ENCODE measurements at places on chromosomes 12 and 14.

GRCh38 chr14:33376510-33376909 is 437.8 kb downstream of the NPAS3 start:
- DNase-seq = no peak

DNA sequence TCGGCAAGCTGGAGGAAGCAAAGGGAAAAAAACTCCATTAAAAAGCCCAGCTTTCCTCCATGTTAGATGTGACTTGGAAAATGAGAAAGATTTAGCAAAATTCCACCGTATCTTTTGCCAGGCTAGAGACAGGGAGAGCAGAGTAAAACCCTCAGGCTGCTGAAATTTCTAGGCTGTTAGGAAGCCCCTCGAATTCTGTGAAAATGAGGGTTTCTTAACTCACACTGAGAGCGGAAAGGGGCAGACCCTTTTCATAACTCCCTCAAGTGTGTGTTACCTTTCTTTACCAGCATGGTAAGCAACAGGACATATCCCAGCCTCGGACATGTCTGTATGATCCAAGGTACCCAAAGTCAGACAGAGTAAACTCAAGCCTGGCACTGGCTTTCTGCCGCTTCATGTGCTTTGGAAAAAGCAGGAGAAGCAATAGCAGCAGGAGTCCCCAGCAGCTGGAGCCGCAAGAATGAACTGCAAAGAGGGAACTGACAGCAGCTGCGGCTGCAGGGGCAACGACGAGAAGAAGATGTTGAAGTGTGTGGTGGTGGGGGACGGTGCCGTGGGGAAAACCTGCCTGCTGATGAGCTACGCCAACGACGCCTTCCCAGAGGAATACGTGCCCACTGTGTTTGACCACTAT is at the start of gene RHOJ:
Gene RHOJ, plus strand, starts transcription at position 37 of the 637 bp plus-strand sequence. Its CDS starts 427 bp downstream, at position 464.
- DNase-seq = no peak

GRCh38 chr12:74490390-74491064 is 47.1 kb upstream of the ATXN7L3B start:
- DNase-seq = no peak

DNA sequence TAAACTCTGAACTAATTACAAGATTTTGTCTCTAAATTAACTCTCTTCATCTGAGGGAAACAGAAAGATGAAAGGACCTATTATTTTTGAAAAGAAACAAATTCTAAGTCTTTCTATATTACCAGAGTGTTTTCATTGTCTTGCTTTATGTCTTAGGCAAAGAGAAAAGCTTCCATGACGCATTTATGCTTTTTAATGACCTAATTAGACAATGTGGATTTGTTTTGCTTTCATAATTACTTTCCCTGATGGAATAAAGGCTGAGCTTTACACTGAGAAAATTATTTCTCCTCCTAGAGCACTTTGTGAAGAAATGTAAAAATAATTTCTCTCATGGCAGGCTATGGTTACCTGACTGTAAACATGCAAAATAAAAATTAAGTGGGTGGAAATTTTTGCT is 138.0 kb upstream of the SLCO1C1 start:
- no peak for DNase-seq

DNA sequence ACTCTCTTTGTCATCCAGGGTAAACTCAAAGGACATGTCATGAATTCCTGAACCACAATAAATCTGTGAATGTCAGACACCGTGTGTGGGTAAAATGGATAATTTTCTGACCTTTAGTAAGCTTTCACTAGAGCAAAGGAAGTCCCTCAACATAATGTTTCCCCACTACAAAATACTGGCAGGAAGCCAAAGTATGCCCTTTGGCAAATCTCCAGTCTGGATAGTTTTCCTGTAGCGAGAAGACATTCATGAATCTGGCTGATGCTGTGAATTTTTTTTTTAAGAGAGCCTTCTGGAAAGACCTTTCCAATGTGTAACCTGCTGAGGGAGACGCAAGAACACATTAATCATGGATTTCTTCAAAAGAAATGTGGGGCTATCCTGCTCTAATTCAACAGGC is 389.6 kb upstream of the DDHD1 start:
- no peak for DNase-seq

DNA sequence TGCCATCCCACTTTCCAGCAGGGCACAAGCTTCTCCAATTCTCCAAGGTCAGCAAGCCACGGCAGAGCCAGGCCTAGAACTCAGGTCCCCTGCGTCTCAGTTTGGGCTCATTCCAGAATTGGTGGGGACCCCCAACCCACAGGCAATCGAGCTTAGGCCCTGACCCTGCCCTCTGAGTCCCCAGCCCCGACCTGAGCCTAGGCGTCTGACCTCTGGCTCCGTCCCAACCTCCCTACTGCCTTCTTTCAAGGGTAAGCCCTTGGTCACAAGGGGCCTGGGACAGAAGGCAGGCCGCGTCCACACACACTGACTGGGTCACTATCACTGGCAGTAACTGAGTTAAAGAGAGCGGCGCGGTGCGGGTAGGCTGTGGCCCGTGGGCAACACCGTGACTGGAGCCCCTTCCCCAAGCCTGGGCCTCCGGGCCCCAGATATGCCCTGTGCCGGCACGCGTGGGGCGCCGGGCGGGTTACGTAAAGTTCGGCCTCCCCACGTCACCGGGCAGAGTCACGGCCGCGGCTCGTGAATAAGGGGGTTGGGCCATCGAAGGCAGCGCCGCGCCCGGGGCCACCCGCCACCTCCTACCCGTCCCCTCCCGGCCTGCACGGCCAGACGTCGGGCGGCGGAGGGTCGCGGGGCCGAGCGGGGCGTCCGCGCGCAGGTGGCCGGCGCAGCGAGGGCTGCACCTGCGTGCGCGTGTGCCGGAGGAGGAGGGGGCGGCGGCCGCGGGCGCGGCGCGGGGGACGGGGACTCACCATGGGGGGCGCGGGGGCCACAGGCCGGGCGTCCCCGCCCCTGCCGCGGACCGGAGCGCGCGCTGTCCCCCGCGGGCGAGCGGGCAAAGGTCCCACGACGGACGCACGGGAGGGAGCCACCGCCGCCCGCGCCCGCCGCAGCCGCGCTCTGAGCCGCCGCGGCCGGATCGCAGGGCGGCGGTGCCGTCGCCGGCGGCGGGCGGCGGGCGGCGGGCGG is 516 bp downstream of the ANKRD9 start:
- DNase-seq = peak; percentile 21

DNA sequence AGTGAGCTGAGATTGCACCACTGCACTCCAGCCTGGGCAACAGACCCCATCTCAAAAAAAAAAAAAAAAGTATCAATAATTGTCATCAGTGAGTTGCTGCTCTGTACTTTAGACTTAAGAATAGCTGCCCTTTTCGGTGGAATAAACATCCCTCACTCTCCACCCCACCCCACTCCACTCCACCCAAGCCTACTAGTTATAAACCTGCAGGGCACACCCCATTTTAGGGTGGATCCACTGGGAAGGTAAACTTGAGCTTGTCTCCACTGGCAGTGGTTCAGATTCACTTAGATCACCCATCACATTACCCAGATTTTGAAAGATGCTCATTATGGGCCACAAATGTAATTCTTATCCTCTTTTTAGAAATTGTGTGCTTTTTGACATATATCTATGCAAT is 106.4 kb downstream of the GPR135 start:
- no peak for DNase-seq

DNA sequence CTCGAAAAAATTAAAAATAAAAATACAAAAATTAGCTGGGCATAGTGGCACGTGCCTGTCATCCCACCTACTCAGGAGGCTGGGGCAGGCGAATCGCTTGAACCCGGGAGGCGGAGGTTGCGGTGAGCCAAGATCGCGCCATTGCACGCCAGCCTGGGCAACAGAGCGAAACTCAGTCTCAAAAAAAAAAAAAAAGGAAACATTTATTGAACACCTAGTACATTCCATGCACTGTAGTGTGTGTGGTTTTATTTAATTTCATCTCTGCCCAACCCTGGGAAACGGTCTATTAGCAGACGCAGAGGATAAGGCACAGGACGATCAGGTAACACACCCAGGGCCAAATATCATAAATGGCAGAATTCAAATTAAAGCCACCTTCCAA is 35.8 kb upstream of the SINHCAF start:
- no peak for DNase-seq

DNA sequence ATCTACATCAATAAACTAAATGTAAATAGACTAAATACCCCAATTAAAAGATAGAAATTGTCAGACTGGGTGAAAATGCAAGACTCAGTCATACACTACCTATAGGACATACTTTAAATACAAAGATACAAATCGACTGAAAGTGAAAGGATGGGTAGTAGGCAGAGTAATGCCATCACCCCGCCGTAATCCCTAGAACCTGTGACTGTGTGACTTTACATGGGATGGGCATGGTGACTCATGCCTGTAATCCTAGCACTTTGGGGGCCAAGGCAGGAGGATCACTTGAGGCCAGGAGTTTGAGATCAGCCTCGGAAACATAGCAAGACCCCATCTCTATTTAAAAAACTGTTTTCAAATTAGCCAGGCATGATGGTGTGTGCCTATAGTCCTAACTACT is 2.6 kb upstream of the EVL start:
- DNase-seq = no peak

GRCh38 chr12:20374795-20375194 is 6.5 kb downstream of the PDE3A start:
- DNase-seq = no peak

GRCh38 chr14:94850309-94851211 is 80.6 kb upstream of the GSC start:
- DNase-seq = no peak

- no peak for DNase-seq
These were observed 1.3 kb downstream of the CHGA start for GRCh38 chr14:92924247-92924646.

- DNase-seq = no peak
These were observed 108.0 kb downstream of the KITLG start for GRCh38 chr12:88472248-88472647.

DNA sequence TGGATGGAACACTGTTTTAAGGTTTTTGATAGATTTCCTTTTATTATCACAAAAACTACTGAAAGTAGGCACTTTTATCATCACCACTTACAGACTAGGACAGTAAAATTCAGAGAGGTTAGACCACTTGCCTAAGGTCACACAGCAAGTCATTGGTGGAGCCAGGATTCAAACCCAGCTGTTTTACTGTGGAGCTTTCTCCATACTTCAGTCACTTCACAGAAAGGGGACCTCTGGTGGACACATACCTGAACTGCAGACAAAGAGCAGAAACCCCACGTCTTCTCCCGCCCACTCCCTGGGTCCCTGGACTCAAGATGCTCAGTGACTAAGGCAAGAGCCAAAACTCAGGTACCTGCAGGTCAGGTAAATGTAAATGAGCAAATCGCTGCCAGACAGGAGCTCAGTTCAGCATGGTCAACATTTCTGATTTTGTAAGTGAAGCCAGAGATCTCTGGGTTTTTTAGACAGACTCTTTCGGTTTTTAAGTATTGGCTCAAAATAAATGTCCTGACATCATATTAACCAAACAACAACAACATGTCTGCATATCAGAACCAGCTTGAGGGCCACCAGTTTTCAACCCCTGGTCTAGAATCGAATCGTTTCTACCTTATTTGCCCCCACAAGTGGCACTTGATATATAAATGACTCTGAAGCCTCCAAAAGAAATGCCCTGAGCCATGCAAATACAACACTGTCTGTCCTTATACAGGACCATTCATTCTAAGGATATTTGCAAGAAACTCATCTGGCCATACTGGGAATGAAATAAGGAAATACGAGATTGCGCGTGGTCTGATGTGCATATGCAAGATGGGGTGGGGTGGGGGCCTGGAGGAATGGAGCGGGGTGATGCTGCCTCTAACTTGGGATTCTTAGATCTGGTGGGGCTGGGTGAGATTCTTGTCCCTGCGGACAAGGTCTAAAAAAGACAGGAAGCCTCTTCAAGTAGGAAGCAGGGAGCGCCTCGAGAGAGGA is 110.9 kb downstream of the KSR2 start:
- peak; percentile 23 for DNase-seq

DNA sequence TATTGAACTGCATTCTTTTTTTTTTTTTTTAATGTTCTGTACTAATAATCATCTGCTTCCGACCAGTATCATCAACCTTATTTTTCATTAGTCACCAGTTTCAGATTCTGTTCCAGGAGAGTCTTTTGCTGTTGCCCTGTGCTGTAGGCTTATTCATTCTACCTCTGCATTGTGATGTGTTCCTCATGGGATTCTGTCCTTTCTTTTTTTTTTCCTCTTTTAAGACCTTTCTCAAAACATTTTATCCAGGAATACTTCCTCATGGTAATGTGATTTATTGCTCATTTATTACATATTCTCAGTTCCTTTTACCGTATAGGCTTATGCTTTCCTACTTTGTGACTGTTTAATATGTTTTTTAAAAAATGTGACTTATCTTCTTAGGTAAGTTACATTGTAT is 4.8 kb downstream of the NDUFA9 start:
- no peak for DNase-seq

DNA sequence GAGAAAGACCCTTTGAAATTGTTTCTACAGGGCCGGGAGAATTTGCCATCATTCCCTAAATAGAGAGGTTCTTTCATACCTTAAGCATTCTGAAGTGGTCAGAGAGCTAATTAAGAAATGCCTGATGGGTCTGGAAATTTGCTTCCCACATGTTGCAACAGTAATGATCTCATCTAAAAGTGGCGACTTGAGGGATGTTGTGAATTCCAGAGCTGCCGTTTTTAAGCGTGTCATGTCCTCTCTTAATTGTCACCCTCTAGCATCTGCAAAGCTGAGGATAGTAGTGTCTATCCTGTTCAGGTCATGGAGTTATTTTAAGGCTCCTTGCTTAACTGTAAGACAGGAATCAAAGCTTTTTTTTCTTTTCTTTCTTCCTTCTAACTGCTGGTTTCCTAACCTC is 60.4 kb downstream of the FOS start:
- DNase-seq = no peak

DNA sequence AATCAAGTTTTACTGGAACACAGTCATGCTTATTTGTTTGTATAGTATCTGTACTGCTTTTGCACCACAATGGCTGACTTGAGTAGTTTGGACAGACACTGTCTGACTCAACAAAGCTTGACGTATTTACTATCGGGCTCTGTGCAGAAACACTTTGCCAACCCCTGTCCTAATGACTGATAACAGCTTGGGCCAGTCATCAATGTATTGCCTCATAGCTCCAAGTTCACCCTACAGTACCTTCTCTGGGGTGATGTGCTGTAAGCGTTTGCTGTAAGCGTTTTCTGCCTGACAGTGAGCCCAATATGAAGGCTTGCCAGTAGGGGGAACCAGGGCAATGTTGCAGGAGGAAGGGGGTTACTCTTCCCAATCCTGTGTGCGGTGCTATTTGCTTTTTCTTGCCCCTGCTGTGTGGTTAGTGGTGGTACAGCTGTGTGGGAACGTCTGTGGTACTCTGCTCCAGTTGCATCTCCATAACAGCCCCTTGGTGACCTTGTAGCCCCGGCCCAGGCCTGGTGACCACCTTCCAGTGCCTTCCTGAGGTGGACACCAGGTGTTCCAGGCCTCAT is 5.4 kb upstream of the CCDC177 start:
- DNase-seq = no peak

DNA sequence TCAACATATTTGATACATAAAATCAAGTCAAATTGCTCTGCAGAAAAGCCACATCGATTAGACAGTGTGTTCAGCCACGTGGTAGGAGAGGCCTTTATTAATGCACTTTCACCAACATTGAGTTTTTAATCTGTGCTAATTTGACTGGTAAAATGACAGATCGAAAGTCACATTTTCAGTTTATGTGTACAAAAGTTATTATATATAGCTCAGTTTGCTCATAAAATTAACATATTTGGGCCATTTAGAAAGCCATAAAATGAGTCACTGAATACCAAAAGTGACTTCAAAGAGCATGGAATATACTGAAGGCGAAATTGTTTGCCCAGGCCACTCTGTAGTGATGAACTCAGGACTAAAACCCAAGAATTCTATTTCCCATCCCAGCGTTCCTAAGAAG is 26.0 kb downstream of the C12orf42 start:
- no peak for DNase-seq

- no peak for DNase-seq
These were observed 1338.8 kb upstream of the SEL1L start for GRCh38 chr14:82872494-82872893.

- no peak for DNase-seq
These were observed 18.5 kb upstream of the ANO2 start for GRCh38 chr12:5963515-5963914.

Data from activated T-helper 9 cell treated with anti-CD3 and anti-CD28 coated beads, Interleukin-2, amount 50 U/mL, for 16 hours (primary cell).